CD4-positive, alpha-beta T cell treated with Interleukin-1 beta for 1 hour (primary cell): ENCODE measurements at places on chromosomes 7 and 10.

GRCh38 chr7:1252540-1253090, 19.9 kb downstream of the UNCX start:
- no peak for DNase-seq

- no peak for DNase-seq
Observed at GRCh38 chr7:128003167-128003566, 28.1 kb downstream of the LRRC4 start.

GRCh38 chr10:3873728-3874461, 88.9 kb upstream of the KLF6 start:
- peak; percentile 52 for DNase-seq

GRCh38 chr10:88889559-88890337, 9.7 kb downstream of the STAMBPL1 start:
- DNase-seq = no peak

DNA sequence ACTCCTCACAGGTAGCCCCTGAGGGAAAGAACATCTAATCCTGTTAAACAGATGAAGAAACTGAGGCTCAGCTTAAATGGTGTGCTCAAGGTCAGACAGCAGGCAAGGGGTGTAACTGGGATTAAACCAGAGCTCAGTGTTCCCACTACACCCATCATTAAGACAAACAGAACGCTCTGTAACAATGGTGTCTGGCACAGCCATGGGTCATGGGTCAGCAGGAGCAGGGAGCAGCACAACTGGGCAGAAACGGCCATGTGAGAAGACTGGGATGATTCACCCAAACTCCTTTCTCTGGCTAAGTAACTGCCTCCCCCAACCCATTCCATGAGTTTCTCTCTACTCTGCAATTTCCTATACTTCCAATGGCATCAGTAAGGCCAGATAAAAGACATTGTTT, 85.5 kb upstream of the PDE1C start:
- DNase-seq = no peak

GRCh38 chr7:73328696-73329095, 735 bp downstream of the FKBP6 start:
- no peak for DNase-seq

DNA sequence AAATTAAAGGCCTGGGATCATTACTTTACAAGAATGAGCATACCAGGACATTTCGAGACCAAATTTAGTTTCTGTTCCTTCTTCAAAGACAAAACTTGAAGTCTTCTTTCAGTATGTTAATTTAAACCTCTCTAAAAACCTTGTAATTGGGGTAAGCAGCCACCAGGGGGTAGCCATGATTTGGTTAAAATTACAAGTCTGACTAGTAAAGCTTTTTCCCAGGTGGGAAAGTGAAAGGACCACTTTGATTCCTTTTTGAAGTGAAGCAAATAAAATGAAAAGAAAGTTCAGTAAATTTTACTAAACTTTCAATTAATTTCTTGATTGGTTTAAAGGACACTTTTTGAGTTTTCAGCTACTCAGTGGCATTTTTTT, 294.3 kb downstream of the BBS9 start:
- DNase-seq = peak; percentile 9

- no peak for DNase-seq
Observed at GRCh38 chr10:47182934-47183703, 116.9 kb upstream of the GDF10 start.

GRCh38 chr7:11557627-11558026, 274.4 kb downstream of the THSD7A start:
- no peak for DNase-seq

GRCh38 chr7:22566176-22566575, 66.2 kb upstream of the STEAP1B start:
- DNase-seq = no peak

- DNase-seq = no peak
Observed at GRCh38 chr7:126535176-126535575, 717.6 kb downstream of the GRM8 start.

- DNase-seq = peak; percentile 42
Observed at GRCh38 chr7:118153551-118154177, 30.3 kb upstream of the LSM8 start.

- no peak for DNase-seq
Observed at GRCh38 chr7:31702354-31702753, 15.3 kb downstream of the PPP1R17 start.

GRCh38 chr7:30335763-30336487, 51.5 kb downstream of the ZNRF2 start:
- no peak for DNase-seq
